ENCODE measurements at places on chromosomes 2 and 18. TPM values are rescaled to one million over a fixed set of nuclear protein-coding genes. Genes with fewer than 3 reads are reported as not detected.

Gene POTEJ
- not detected for total RNA-seq

Gene SNED1
- total RNA-seq, result 7.0 TPM

Gene LONRF2
- total RNA-seq, result 19.9 TPM

Gene SP110
- 22.9 TPM for total RNA-seq

Gene TSN
- total RNA-seq, result 45.9 TPM

Gene CPO
- not detected for total RNA-seq

Gene MIB1
- 29.0 TPM for total RNA-seq

Gene TRABD2A
- total RNA-seq, result 63.2 TPM

Gene FSHR
- total RNA-seq, result not detected

Gene SLC30A3
- not detected for total RNA-seq

Gene GFPT1
- total RNA-seq, result 196 TPM

Gene GREB1L
- total RNA-seq, result 0.29 TPM

Gene TNFRSF11A
- total RNA-seq, result 59.3 TPM

Gene GPR35
- 132 TPM for total RNA-seq

Gene SPATS2L
- 232 TPM for total RNA-seq

Gene ALPP
- not detected for total RNA-seq

Gene AMER3
- total RNA-seq, result 0.52 TPM

Gene ACTG2
- 3,506 TPM for total RNA-seq

Gene REG3A
- not detected for total RNA-seq

Gene EPAS1
- 126 TPM for total RNA-seq

DNA sequence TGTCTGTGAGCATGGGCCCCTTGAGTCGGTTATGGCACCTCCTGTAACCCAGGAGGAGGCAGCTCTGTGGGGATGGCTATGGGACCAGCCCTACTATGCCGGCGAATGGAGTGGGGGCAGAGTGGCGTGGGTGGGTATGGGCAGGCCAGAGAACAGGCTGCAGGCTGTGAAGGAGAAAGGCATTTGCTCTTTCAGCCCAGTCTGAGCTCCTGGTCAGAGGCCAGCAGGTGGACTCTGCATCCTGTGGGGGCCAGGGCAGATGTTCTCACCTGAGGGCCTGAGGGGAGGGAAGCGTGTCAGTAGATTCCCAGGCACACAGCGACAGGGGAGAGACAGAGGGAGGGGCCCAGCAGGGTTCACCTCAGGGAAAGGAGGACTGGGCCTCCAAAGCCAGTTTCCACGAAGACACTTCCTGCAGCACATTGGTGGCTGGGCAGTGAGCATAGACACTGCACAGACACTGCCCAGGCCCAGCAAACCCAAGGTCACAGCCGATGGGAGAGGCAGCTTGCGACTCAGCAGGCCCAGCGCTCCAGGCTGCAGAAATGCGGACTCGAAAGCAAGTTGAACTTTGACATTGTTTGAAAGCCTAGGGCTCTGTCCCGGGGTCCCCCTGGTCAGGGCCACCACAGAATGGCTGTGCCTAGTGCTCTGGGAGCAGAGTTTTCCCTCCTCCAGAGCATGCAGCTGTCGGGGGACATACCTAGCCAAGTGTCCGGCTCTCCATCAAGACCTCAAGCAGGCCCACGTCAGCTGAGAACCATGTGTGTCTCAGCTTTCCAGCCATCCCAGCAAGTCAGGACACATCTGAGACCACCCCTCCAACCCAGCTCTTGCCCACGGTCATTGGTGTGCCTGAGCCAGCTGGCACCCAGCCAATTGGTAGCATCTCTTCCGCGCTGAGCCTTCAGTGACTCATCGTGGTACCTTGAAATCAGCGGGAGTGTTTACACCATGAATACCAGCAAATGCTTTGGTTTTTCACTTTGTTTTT lies 53.8 kb downstream of the TGOLN2 start:
- no peak for DNase-seq

DNA sequence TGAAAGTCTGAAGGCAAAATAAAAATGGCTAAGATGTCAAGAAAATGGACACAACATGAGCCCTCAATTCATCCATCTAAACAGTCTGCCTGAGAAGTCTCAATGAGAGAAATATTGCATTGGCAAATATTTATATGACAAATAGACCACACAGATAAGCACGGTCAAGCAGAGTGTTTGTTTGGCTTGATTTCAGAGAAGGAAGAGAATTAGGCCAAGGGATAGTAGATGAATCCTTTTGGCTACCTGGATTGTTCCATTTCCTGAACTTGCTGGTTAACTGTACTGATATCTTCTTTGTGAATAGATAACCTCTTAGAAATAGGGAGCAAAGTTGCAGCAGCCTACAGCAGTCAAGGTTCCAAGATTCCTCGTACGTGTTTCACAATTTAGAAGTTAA lies 129.6 kb downstream of the RBMS1 start:
- DNase-seq, result no peak

DNA sequence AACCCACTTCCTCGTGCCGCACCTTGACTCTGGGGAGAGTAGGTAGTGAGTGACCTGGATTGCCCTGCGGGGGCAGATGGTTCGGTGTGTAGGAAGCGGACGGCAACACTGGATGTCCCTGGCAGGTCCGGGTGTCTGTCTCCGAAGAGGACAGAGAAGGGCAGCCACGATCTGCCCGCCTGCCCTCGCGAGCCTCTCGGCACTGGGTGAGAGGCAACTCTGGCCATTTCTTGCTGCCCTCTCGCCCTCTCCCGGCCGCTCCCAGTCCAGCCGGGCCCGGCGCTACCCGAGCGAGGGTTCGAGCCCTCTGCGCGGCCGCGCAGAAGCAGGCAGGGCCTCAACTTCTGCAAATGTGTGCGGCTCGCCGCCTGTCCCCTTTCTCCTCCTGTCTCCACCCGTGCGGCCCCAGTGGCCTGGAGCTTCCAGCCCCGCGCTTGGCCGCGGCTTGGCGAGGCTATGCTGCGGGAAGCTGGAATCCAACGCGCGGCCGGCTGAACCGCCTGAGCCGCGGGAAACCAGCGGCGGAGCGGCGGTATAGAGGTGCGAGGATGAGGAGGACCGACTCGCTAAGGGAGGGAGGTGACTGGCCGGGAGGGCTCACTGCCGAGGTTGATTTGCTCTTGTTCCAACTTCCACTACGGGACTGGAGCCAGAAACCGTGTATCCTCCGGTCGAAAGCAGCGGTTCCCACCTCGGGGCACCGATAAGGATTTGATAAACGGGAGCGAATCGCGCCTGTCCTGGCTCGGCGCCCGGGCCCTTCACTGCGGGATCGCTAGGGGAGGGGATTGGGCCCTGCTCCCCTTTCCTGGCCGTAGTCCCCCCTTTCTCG lies 1.5 kb downstream of the EPAS1 start:
- DNase-seq, result peak; percentile 79

DNA sequence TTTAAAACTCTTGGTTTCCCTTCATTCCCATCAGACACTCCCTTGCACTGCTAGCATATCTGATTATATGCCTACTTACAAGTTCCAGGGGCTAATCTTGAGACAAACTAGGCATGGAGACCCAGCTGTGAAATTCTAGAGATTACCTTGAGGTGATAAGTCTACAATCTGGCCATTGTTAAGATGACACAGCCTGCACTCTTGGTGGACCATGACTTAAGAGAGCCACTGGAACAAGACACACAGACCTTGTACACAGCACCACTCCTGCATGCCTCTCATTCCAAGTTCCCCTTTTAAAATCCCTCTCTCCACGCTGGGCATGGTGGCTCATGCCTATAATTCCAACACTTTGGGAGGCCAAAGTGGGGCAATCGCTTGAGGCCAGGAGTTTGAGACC lies 387.2 kb upstream of the DCC start:
- no peak for DNase-seq

GRCh38 chr2:132804051-132804450 lies 134.0 kb upstream of the LYPD1 start:
- DNase-seq, result no peak

- DNase-seq, result no peak
Measured at GRCh38 chr2:113230531-113230930, 48.2 kb downstream of the PAX8 start.

GRCh38 chr2:42105330-42106256 lies 57.8 kb downstream of the PKDCC start:
- peak; percentile 57 for DNase-seq

- DNase-seq, result no peak
Measured at GRCh38 chr2:120565929-120566328, 169.7 kb upstream of the GLI2 start.

GRCh38 chr2:210315015-210315788 lies at the start of gene MYL1:
TSS of gene MYL1 (minus strand) at chr2:210315174. CDS start at chr2:210315042, 132 bp downstream.
- DNase-seq, result no peak

GRCh38 chr2:109067631-109068125 lies 61.3 kb upstream of the SH3RF3 start:
- peak; percentile 47 for DNase-seq

DNA sequence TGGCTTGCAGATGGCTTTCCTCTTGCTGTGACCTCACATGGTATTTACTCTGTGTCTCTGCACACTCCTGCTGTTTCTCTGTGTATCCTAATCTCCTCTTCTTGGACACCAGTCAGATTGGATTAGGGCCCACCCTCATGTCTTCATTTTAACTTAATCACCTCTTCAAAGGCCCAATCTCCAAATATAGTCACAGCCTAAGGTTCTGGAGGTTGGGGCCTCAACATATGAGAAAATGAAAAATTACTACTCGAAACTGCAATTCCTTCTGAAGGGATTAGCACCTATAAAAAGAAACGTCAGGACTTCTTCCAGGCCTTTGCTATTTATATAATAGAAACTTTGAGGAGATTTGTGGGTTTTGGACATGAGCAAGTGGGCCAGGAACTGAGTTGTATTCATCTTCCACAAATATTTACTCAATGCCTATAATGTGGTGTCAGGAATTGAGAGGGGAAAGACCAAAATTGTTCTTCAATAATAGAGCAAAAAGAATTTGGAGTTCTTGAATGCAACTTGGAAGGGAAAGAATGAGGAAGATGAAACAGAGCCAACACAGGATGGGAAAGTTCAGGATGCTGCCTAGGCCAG lies 270.0 kb upstream of the FN1 start:
- DNase-seq, result no peak

- DNase-seq, result no peak
Measured at GRCh38 chr2:231803501-231804138, 17.4 kb downstream of the COPS7B start.

GRCh38 chr2:228819701-228820100 lies 451.4 kb downstream of the PID1 start:
- DNase-seq, result no peak

DNA sequence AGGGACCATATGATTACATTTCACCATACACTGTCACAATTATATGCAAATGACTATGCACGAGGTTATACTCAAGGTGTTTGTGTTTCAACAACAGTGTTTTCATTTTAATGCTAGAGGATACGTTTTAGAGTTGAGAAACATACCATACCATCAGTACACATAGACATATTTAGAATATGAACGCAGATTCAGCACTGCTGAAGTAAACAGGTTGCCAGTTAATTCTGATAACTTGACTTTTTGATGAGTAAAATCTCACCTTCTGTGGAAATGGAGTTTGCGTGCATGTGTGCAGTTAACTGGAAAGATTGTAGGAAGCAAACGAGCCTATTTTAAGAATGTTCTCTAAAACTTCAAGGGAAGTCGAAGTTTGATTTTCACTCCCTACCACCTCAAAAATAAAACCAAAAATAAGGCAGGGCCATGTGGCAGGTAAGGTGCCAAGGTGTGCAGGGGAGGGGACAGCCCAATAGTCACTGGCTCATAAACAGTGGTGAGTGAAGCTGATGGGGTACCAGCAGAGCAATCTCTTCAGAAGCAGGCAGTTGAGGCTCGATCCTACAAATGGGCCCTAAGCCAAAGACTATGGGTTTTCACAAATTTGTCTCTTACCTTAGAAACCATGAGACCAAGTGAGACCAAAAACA lies 213.1 kb downstream of the IKZF2 start:
- DNase-seq, result no peak

GRCh38 chr2:207333599-207334300 lies 168.0 kb upstream of the KLF7 start:
- no peak for DNase-seq

GRCh38 chr2:45269149-45269793 lies 260.0 kb upstream of the SIX2 start:
- no peak for DNase-seq

- DNase-seq, result no peak
Measured at GRCh38 chr18:33606621-33607020, 28.6 kb downstream of the ASXL3 start.

- DNase-seq, result no peak
Measured at GRCh38 chr18:50558948-50559751, 737 bp upstream of the MAPK4 start.

DNA sequence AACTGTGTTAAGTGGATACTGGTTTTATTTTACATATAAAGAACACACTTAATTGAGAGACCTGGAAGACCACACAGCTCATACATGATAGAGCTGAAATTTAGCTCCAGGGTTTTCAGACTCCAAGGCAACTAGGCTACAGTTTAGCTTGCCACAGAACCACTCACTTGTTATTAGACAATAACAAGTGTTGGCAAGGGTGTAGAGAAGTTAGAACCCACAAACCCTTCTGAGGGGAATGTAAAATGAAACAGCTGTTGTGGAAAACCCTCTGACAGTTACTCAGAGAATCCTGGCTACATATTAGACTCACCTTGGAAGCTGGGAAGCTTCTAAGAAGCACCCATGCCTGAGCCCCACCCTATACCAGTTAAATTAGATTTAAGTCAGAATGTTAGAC lies 75.3 kb downstream of the MAP3K20 start:
- no peak for DNase-seq

GRCh38 chr2:119849838-119850565 lies 90.3 kb downstream of the PTPN4 start:
- DNase-seq, result no peak

DNA sequence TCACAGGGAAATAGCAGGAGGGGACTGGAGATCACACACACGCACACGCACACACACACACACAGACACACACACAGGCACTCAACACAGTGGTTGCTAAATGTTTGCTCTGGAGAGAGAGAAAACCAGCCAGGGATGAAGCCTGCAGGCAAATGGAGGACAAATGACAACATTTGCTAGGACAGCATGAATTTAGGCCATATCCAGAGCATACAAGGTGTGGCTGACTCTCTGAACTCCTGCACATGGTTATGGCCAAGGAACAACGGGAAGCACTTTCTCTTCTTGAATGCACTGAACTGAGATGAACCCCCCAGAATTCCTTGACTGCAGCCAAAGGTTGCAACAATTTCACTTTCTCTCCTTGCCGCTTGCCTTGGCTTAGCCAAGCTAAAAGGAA lies 230.0 kb upstream of the RASGRP3 start:
- DNase-seq, result no peak

- DNase-seq, result peak; percentile 24
Measured at GRCh38 chr18:57052759-57053158, 94.1 kb upstream of the BOD1L2 start.

GRCh38 chr2:51011693-51012092 lies 20.2 kb downstream of the NRXN1 start:
- DNase-seq, result no peak

GRCh38 chr18:47801817-47802216 lies 128.6 kb downstream of the SMAD2 start:
- DNase-seq, result no peak

- DNase-seq, result no peak
Measured at GRCh38 chr2:170533156-170533555, 182.0 kb upstream of the SP5 start.

Data from mucosa of descending colon (tissue), 3 donors.